Central memory CD8-positive, alpha-beta T cell (primary cell): ENCODE measurements at places on chromosomes 2 and 18.

DNA sequence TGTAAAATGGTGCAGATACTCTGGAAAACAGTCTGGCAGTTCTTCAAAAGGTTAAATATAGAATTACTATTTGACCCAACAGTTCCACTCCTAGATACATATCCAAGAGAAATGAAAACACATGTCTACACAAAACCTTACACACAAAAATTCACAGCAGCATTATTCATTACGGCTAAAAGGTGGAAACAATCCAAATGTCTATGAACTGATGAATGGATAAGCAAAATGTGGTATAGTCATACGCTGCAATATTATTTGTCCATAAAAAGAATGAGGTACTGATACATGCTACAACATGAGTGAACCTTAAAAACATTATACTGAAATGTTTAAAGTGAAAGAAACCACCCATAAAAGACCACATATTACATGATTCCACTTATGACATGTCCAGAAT is 4.0 kb downstream of the CYP27C1 start:
- H3K27ac ChIP-seq, result no peak overlapping the region
- no peak overlapping the region for H3K4me3 ChIP-seq
- no peak for DNase-seq
- peaks cover 3% of the 10 kb centered on the region for H3K36me3 ChIP-seq
- H3K4me1 ChIP-seq, result peaks cover 22% of the 10 kb centered on the region

DNA sequence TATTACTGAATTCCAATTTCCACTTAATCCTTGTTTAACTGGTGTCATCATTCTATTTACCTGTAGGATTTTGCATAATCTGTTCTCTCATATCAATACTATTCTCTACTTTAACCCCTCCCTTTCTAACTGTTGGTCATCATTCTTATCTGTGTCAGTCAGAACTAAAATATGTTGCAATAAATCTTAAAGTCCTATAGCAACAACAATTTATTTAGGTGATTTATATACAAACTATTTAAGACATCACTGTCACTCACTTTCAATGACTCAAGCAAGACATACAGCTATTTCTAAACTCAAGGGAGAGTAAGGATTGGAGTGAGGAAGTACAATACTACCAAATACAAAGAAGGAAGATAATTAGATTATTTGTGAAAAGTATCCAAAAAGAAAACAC is 740.4 kb downstream of the DSC3 start:
- H3K27ac ChIP-seq, result no peak overlapping the region
- no peak for DNase-seq
- no peaks in the 10 kb centered on the region for H3K36me3 ChIP-seq
- H3K4me1 ChIP-seq, result no peaks in the 10 kb centered on the region

GRCh38 chr2:105821428-105822125 is 76.9 kb downstream of the NCK2 start:
- peaks cover 30% of the 10 kb centered on the region for H3K36me3 ChIP-seq
- no peak for DNase-seq
- peak overlapping the region; percentile 40 for H3K4me3 ChIP-seq
- H3K27ac ChIP-seq, result peak overlapping the region; percentile 78
- H3K27me3 ChIP-seq, result no peaks in the 10 kb centered on the region
- H3K4me1 ChIP-seq, result peaks cover 71% of the 10 kb centered on the region

- H3K27ac ChIP-seq, result no peak overlapping the region
- no peaks in the 10 kb centered on the region for H3K4me1 ChIP-seq
- peaks cover 38% of the 10 kb centered on the region for H3K27me3 ChIP-seq
Measured at GRCh38 chr2:102094917-102095316, 47.6 kb upstream of the IL1R1 start.

DNA sequence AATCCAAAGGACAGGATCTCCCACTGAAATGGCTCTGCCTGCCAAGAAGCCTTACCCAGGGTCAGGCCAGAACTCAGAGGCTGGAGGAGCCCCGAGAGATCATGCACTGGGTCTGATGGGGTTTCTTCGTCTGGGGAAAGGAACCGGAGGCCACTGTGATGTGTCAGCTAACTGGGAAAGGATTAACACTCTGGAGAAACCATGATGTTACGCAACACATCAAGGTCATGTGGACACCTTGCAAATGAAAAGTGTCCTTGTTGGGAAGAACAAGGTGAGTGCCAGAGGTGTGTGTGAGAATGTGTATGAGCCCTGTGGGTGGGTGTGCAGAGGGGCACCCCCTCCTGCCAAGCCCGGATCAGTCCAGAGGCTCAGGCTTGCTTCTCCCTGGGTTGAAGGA is 86.9 kb downstream of the CRACDL start:
- no peak overlapping the region for H3K27ac ChIP-seq
- no peak for DNase-seq
- H3K36me3 ChIP-seq, result no peaks in the 10 kb centered on the region
- H3K4me1 ChIP-seq, result no peaks in the 10 kb centered on the region
- peaks cover 50% of the 10 kb centered on the region for H3K27me3 ChIP-seq

DNA sequence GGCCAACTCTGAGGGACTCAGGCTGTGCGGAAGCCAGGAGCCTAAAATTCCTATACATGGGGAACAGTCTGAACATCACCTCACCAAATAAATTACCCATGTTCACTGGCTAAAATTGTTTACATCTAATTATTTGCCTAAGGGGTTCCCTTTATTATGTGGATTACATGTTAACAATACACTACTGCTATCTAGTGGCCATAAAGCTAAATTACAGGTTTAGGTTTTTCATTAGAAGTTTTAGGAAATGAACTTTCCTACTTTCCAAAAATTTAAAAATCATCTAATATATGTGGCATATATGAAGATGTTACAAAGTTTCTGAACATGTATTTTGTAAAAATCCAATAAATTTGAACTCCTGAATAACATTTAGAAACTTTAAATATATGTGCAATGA is 40.3 kb downstream of the PLA2R1 start:
- no peak overlapping the region for H3K4me3 ChIP-seq
- H3K27ac ChIP-seq, result no peak overlapping the region
- peaks cover 29% of the 10 kb centered on the region for H3K27me3 ChIP-seq

DNA sequence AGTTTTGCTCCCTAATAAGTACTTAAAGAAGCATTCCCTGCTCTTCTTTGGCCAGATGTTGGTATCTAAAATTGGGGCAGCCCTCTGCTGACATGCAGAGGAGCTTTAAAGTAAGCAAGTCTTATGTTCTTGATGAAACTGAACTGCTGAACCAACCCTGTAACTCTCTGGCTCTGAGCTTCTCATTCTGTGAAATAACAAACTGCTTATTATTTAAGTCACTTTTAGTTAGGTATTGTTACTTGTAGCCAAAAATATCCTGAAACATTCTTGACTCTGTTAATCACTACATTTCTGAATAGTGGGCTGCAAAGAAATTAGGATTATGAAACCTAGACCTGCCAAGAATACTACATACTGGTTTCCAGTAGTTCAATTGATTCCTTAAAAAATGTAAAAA is 15.5 kb downstream of the PPP3R1 start:
- peak overlapping the region; percentile 9 for H3K27ac ChIP-seq
- no peak overlapping the region for H3K4me3 ChIP-seq
- no peak for DNase-seq
- peaks cover 79% of the 10 kb centered on the region for H3K4me1 ChIP-seq
- H3K27me3 ChIP-seq, result no peaks in the 10 kb centered on the region

DNA sequence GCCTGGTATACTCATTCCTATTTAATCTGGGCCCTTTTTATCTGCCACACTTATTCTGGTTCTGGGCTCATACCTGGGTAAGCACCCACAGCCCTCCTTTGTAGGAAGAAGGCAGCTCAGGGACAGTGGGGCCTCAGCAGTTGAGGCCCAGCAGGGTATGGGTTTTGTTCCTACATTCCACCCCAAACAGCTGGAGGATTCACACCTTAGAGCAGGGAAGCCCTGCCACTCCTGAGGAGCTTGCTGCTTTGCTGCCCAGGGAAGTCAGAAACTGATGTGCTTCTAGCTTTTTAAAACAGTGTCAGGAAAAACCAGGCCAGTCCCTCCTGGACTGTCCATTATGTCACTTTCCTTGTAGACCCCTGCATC is 1.2 kb upstream of the LBX2 start:
- DNase-seq, result no peak
- peaks cover 40% of the 10 kb centered on the region for H3K27me3 ChIP-seq
- H3K36me3 ChIP-seq, result peaks cover 10% of the 10 kb centered on the region
- H3K27ac ChIP-seq, result no peak overlapping the region
- H3K4me3 ChIP-seq, result no peak overlapping the region
- H3K4me1 ChIP-seq, result peaks cover 53% of the 10 kb centered on the region

DNA sequence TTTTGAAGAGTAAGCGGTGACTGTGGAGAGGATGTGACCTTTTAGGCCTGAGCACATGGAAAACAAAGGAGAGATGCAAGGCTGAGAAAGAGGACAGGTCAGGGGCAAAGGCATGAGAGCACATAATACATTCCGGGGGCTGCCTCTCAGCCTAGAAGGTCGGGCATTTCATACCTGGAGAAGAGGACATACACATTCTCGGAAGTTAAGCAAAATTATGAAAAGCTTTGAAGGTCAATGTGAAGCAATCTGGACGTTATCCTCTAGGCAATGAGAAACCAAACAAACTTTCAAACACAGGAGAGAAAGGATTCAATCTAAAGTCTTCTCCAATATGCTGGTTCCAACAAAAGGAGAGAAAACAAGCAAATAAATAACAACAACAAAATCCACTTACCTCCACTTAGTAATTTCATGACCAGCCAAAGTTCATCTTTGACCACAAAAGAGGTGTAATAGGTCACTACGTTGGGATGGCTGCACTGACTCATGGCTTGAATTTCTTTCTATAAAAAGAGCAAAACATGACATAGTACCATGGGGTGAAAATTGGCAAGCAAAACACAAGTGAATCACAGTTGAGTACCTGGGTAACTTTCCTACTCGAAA is 80.4 kb downstream of the STK39 start:
- H3K27me3 ChIP-seq, result no peaks in the 10 kb centered on the region
- peak overlapping the region; percentile 2 for H3K27ac ChIP-seq
- no peak for DNase-seq
- H3K36me3 ChIP-seq, result peaks cover 26% of the 10 kb centered on the region
- peaks cover 53% of the 10 kb centered on the region for H3K4me1 ChIP-seq

DNA sequence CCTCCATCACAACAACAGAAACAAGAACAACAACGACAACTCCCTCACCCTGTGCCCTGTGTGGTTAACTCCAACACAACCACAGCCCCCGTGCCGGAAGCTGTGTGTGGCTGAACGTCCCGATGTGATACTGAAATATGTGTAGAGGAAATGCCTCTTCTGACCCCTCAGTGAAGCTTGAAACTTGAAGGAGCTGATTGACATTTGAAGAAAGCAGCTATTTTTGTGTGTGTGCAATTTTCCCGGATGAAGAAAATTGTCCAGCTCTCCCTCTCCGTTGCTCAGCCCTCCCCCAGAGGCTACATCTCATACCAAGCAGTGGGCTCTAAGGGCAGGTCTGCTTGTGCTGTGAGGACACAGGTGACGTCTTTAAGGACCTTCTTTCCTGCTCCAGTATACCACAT is 173.8 kb downstream of the ICOS start:
- peak overlapping the region; percentile 56 for H3K27ac ChIP-seq
- peaks cover 53% of the 10 kb centered on the region for H3K4me1 ChIP-seq

- no peak for DNase-seq
- no peak overlapping the region for H3K4me3 ChIP-seq
- peak overlapping the region; percentile 91 for H3K27ac ChIP-seq
- peaks cover 21% of the 10 kb centered on the region for H3K36me3 ChIP-seq
Measured at GRCh38 chr18:77077941-77078689, 54.5 kb downstream of the MBP start.

DNA sequence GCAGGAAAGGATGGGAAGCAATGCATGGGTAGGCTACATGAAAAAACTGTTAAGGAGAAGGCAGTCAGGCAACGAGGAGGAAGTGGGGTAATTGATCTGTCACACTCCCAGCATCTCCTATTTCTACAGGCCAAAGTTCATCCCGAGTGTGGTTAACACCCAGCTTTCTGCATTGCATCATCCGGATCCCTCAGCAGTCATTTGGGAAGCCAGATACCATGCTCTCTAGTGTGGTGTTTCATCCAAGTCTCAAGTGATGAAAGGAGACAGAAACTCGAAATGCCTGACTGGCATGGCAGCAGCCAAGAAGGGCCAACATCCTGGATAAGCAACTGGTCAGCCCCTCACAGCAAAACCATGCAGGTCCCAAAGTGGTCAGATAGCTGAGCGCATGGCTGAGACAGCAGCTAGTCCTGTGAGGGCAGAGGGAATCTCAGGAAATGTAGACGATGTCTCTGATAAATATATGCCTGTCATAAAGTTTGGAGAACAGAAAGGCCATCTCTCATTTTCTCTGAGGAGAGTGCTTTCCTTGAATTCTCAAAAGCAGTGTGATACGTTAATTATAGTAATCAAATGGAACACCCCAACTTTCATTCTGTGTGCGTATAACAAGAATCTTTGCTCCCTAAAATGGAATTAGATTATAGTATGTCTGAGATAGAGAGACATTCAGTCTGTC is 24.8 kb upstream of the HNRNPA3 start:
- no peaks in the 10 kb centered on the region for H3K36me3 ChIP-seq
- H3K4me1 ChIP-seq, result no peaks in the 10 kb centered on the region
- no peak overlapping the region for H3K27ac ChIP-seq
- no peaks in the 10 kb centered on the region for H3K27me3 ChIP-seq

DNA sequence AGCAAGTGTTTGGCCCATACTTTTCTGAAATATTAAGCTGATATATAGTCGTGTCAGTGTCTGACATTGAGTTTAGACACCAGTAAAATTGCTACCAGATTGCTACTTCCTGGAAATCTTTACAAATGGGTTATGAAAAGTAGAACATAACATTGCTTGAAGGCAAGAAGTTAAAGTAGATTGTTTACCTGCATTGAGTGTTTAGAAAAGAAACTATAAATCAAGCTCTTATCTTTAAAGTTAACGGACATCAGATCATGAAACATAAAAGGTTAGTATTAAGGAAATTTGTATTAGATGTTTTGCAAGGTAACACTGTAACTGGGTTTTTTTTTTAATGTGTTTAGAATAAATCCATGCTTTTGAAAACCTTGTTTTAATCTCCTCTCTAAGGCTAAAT is 4.8 kb upstream of the YES1 start:
- no peak overlapping the region for H3K27ac ChIP-seq
- DNase-seq, result no peak
- H3K27me3 ChIP-seq, result no peaks in the 10 kb centered on the region
- H3K36me3 ChIP-seq, result peaks cover 7% of the 10 kb centered on the region

- H3K4me3 ChIP-seq, result no peak overlapping the region
- DNase-seq, result no peak
- H3K36me3 ChIP-seq, result no peaks in the 10 kb centered on the region
- H3K27me3 ChIP-seq, result no peaks in the 10 kb centered on the region
- no peak overlapping the region for H3K27ac ChIP-seq
Measured at GRCh38 chr18:12751891-12752290, 49.0 kb downstream of the PSMG2 start.

DNA sequence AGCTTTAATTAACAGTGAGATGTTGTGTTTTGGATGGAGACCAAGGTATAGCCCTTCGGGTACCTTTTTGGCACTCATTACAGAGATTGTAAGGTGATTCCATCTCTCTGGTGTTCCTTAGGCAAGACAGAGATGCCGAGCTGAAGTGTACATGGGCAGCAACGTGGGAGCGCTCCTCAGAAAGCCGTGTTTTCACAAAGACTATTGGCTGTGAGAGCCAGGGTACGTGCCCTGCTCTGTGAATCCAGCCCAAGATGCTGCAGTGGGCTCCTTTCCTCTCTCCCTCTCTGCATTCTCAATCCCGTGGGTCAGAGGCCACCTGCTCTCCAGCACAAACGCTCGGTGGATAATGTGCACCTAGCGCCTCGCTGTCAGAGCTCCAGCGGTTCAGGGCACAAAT is 203.0 kb upstream of the EPHA4 start:
- H3K27ac ChIP-seq, result no peak overlapping the region
- no peak for DNase-seq
- no peaks in the 10 kb centered on the region for H3K4me1 ChIP-seq
- H3K36me3 ChIP-seq, result no peaks in the 10 kb centered on the region
- no peak overlapping the region for H3K4me3 ChIP-seq

GRCh38 chr2:20196657-20197161 is 28.2 kb downstream of the SDC1 start:
- H3K36me3 ChIP-seq, result no peaks in the 10 kb centered on the region
- no peak overlapping the region for H3K27ac ChIP-seq
- H3K4me1 ChIP-seq, result no peaks in the 10 kb centered on the region
- no peak overlapping the region for H3K4me3 ChIP-seq
- no peak for DNase-seq
